ENCODE measurements at places on chromosomes 3 and 15. TPM values are rescaled to one million over a fixed set of nuclear protein-coding genes. Genes with fewer than 3 reads are reported as not detected.

The CRABP1 gene
- not detected for total RNA-seq

The PLCB2 gene
- total RNA-seq, result 30.8 TPM

The SLC25A36 gene
- total RNA-seq, result 63.1 TPM

The GPR160 gene
- total RNA-seq, result 25.4 TPM

The PLCD1 gene
- 33.3 TPM for total RNA-seq

The PCLAF gene
- 14.9 TPM for total RNA-seq

The RAD51 gene
- total RNA-seq, result 4.4 TPM

The ARGFX gene
- total RNA-seq, result not detected

The GLDN gene
- total RNA-seq, result 58.6 TPM

The GOLGA6A gene
- not detected for total RNA-seq
